ENCODE measurements at places on chromosomes 16 and 17.

- no peak for DNase-seq
Observed at GRCh38 chr17:2466931-2467330, 44.8 kb downstream of the METTL16 start.

- DNase-seq: peak; percentile 77
Observed at GRCh38 chr17:70767102-70767701, 597.9 kb downstream of the KCNJ2 start.

- DNase-seq: no peak
Observed at GRCh38 chr16:1771864-1772361, 570 bp upstream of the NME3 start.

- no peak for DNase-seq
Observed at GRCh38 chr17:81833921-81834830, 674 bp downstream of the PPP1R27 start.

GRCh38 chr17:76492123-76492988 lies 8.9 kb downstream of the RHBDF2 start:
- DNase-seq: no peak

- peak; percentile 85 for DNase-seq
Observed at GRCh38 chr17:42720996-42721583, 23.8 kb downstream of the EZH1 start.

- no peak for DNase-seq
Observed at GRCh38 chr17:82113941-82114340, 15.9 kb upstream of the FASN start.

DNA sequence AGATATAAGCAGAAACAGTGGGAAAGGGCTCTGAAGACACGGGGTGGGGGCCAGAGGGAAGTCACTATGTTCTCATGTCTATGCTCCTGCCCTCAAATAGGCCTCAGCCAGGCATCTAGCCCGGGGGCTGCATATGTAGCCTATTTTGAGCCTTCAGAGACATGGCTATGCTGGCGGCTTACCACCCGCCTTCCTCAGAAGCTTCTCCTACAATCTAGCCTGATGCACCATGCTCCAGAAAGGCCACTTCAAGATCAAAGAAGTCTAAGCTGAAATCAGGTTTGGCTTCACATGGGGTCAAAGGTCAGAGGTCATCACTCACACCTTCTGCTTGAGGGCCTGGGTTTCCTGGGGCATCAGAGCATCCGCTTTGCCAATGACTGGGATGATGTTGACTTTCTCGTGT lies 1.6 kb downstream of the SEPTIN1 start:
- DNase-seq: no peak

GRCh38 chr17:80731323-80731722 lies 186.7 kb downstream of the RPTOR start:
- no peak for DNase-seq

- DNase-seq: no peak
Observed at GRCh38 chr17:77685881-77686486, 272.5 kb upstream of the TNRC6C start.
